ENCODE measurements at places on chromosomes 1 and 21.

- peak; percentile 72 for DNase-seq
- peaks cover 15% of the 10 kb centered on the region for H3K36me3 ChIP-seq
- peaks cover 23% of the 10 kb centered on the region for H3K4me1 ChIP-seq
- peak overlapping the region; percentile 93 for H3K27ac ChIP-seq
- H3K4me3 ChIP-seq: peak overlapping the region; percentile 73
Measured at GRCh38 chr1:226405411-226405988, 2.4 kb downstream of the PARP1 start.

DNA sequence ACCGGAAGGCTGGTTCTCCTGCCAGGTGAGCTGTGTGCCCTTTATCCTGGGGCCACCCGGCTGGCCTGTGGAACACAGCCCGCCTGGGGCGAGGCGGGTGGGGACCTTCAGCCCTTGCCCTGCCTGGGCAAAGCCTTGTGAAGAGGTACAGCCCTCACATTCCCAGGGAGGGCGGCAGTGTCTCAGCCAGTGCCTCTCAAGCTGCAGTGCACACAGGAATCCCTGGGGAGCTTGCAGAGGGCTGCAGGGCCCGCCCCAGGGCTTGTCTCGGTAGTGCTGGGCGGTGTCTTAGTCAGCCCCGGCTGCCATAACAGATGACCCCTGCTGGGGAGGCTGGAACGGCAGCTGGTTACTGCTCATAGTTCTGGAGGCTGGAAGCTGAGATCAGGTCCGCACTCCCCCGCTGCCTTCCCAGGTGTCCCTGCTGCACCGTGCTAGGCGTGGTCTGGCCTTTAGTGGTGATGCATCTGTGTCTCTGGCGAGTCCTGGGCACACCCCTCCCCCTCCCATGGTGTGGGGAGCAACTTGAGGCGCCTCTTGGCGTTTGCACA is 12.6 kb downstream of the DFFB start:
- H3K36me3 ChIP-seq: no peaks in the 10 kb centered on the region
- no peak overlapping the region for H3K4me3 ChIP-seq
- H3K4me1 ChIP-seq: no peaks in the 10 kb centered on the region
- H3K27me3 ChIP-seq: no peaks in the 10 kb centered on the region
- no peak overlapping the region for H3K27ac ChIP-seq

GRCh38 chr1:24195874-24196273 is 8.8 kb upstream of the IFNLR1 start:
- H3K4me3 ChIP-seq: no peak overlapping the region
- DNase-seq: no peak
- no peaks in the 10 kb centered on the region for H3K36me3 ChIP-seq
- no peak overlapping the region for H3K27ac ChIP-seq
- H3K4me1 ChIP-seq: peaks cover 53% of the 10 kb centered on the region

DNA sequence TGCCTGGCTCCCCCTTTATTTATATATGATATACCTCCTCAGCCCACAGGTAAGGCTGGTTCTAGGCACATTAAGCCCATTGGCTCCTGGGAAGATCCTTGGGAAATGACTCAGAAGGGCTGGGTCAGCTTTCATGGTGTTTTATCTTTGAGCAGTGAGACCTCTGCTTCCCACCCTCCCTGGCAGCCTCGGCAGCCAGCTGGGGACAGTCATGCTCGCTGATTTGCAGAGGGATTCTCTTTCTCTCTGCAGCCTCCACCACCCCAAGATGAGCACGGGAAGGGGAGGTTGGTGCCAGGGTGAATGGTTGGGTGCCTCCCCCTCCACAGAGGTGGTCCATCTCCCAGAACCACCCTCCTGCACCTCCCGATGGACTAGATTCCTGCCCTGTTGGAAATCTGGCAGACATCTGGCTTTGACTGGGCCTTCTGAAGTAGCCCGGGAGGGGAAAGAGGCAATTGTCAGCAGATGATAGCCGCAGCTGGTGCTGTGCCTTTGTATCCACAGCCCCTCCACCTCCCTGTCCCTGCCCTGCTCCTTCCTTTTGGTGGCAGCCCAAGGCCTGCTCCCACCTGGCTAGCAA is 24.6 kb downstream of the IER5 start:
- no peak for DNase-seq
- no peak overlapping the region for H3K4me3 ChIP-seq
- H3K27ac ChIP-seq: no peak overlapping the region
- no peaks in the 10 kb centered on the region for H3K27me3 ChIP-seq
- 0 out of 2 replicates have a peak, but pooled peaks cover 10% of the 10 kb centered on the region for H3K4me1 ChIP-seq

- no peak overlapping the region for H3K4me3 ChIP-seq
- H3K27ac ChIP-seq: no peak overlapping the region
- no peaks in the 10 kb centered on the region for H3K36me3 ChIP-seq
- H3K27me3 ChIP-seq: peaks cover 95% of the 10 kb centered on the region
- DNase-seq: no peak
- H3K4me1 ChIP-seq: peaks cover 9% of the 10 kb centered on the region
Measured at GRCh38 chr1:3237994-3238702, 169.1 kb downstream of the PRDM16 start.

- H3K4me3 ChIP-seq: no peak overlapping the region
- no peaks in the 10 kb centered on the region for H3K27me3 ChIP-seq
- H3K36me3 ChIP-seq: no peaks in the 10 kb centered on the region
- H3K4me1 ChIP-seq: no peaks in the 10 kb centered on the region
- H3K27ac ChIP-seq: no peak overlapping the region
Measured at GRCh38 chr21:39650306-39650705, 37.6 kb downstream of the B3GALT5 start.

DNA sequence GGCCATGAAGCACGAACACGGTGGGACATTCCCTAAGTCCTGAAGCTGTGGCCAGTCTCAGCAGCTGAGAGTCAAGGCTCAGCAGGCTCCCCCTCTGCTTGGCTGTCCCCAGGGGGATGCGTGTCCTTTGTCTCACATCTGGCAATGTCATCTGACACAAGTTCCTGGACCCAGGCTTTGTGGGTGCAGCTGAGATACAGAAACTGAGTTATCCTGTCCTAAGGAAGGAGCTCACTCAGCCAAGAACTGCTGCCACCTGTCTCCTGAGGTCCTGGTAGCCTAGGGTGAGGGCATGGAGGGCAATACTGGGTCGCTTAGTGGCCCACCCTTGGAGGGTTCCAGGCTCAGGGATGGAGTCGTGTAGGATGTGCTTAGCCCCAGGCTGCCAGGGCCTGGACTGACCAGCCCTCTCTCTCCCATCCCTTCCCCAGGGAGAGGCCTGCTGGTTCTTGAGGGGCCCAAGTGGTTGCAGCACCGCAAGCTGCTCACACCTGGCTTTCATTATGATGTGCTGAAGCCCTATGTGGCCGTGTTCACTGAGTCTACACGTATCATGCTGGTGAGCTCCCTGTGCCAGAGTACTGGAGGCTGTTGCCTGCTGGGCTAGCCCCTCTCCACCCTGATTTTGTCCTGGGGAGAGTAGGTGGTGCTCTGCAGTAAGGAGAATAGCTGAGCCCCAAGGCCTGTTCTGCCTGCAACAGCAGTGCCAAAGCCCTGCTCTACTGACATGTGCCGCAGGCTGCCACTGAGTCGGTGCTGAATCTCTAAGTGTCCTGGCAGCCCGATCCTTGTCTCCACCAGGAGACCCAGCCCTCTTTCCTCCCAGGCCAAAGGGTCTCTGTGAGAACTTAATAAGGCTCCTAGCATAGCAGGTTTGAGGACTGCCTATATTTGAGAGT is 13.5 kb downstream of the CYP4B1 start:
- H3K4me1 ChIP-seq: no peaks in the 10 kb centered on the region
- no peak overlapping the region for H3K27ac ChIP-seq
- no peaks in the 10 kb centered on the region for H3K36me3 ChIP-seq
- H3K27me3 ChIP-seq: no peaks in the 10 kb centered on the region
- H3K4me3 ChIP-seq: no peak overlapping the region

- H3K27me3 ChIP-seq: no peaks in the 10 kb centered on the region
- H3K27ac ChIP-seq: no peak overlapping the region
- no peak for DNase-seq
- H3K36me3 ChIP-seq: no peaks in the 10 kb centered on the region
Measured at GRCh38 chr1:92587445-92587844, 100.7 kb upstream of the GFI1 start.

- H3K27me3 ChIP-seq: no peaks in the 10 kb centered on the region
- H3K4me3 ChIP-seq: no peak overlapping the region
- no peak overlapping the region for H3K27ac ChIP-seq
- DNase-seq: peak; percentile 83
- H3K4me1 ChIP-seq: no peaks in the 10 kb centered on the region
Measured at GRCh38 chr1:46223472-46223943, 20.4 kb downstream of the LURAP1 start.

DNA sequence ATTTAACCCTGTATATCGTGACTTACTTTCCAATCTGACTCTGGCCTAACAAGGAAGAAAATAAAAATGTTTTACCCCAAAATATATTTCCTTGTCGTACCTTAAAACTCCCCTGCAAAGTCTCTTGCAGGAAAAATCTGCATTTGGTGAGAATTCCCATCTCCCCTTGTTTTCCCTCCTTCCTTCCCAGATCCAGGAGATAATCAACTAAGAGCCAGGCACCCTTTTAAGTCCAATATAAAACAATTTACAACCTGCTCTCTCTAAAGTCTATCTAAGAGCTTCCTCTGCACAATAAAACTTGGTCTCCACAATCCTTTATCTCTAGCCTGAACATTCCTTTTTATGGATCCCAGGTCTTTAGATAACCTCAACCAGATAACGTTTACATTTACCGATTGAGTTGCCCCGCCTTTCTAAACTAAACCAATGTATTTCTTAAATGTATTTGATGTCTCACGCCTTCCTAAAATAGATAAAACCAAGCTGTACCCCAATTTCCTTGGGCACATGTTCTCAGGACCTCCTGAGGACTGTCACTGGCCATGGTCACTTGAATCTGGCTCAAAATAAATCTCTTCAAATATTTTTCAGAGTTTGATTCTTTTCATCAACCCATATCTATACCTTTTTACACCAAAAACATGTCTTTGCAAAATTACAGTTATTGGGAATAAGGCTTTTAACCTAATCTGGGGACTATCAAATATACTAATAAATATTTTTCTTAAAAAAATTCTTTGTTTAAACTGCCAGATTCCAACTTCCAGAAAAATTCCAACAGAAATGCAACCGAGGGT is 993 bp downstream of the DDX59 start:
- H3K36me3 ChIP-seq: 0 out of 2 replicates have a peak, but pooled peaks cover 3% of the 10 kb centered on the region
- peak overlapping the region; percentile 97 for H3K27ac ChIP-seq
- peaks cover 13% of the 10 kb centered on the region for H3K4me1 ChIP-seq
- no peak for DNase-seq

DNA sequence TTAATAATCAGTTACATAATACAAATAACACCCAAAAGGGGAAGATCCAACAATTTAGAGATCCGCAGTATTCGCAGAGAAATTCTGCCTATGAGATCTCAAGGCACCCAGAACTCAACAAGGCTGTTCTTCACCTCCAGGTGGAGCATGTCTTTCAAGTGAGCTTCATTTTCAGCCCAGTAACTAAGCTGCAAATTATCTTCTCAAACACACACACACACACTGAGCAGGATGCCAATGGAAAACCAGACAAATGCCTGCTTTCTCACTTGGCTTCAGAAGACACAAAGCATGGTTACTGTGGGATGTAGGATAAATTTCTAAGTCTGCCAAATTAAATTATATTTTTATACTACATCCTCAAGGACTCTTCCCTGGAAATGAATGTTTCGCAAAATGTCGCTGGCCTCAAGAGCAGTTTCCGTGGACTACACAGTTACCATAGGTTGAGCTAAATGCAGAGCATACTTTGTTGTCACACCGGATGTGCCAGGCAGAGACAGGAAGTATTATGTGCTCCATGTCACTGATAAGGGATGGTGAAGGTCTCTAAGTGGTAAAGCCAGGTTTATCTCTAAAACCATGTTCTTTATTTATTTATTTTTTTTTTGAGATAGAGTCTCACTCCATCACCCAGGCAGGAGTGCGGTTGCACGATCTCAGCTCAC is 30.3 kb downstream of the UBR4 start:
- no peak for DNase-seq
- no peak overlapping the region for H3K4me3 ChIP-seq
- H3K4me1 ChIP-seq: no peaks in the 10 kb centered on the region
- peaks cover 13% of the 10 kb centered on the region for H3K36me3 ChIP-seq
- no peak overlapping the region for H3K27ac ChIP-seq

- H3K4me1 ChIP-seq: no peaks in the 10 kb centered on the region
- no peak overlapping the region for H3K4me3 ChIP-seq
- H3K27ac ChIP-seq: no peak overlapping the region
Measured at GRCh38 chr21:38538353-38538752, 40.1 kb upstream of the ERG start.

- no peak overlapping the region for H3K27ac ChIP-seq
- H3K27me3 ChIP-seq: no peaks in the 10 kb centered on the region
- H3K36me3 ChIP-seq: no peaks in the 10 kb centered on the region
- no peak for DNase-seq
- no peak overlapping the region for H3K4me3 ChIP-seq
- no peaks in the 10 kb centered on the region for H3K4me1 ChIP-seq
Measured at GRCh38 chr21:27519361-27519760, 552.5 kb upstream of the ADAMTS5 start.

GRCh38 chr1:183724350-183725042 is 71.4 kb upstream of the APOBEC4 start:
- no peak overlapping the region for H3K27ac ChIP-seq
- no peaks in the 10 kb centered on the region for H3K4me1 ChIP-seq
- no peak for DNase-seq
- no peaks in the 10 kb centered on the region for H3K36me3 ChIP-seq
- no peak overlapping the region for H3K4me3 ChIP-seq

- H3K27me3 ChIP-seq: no peaks in the 10 kb centered on the region
- DNase-seq: peak; percentile 52
- no peaks in the 10 kb centered on the region for H3K36me3 ChIP-seq
- no peak overlapping the region for H3K27ac ChIP-seq
Measured at GRCh38 chr1:27979151-27979858, 19.5 kb downstream of the XKR8 start.

DNA sequence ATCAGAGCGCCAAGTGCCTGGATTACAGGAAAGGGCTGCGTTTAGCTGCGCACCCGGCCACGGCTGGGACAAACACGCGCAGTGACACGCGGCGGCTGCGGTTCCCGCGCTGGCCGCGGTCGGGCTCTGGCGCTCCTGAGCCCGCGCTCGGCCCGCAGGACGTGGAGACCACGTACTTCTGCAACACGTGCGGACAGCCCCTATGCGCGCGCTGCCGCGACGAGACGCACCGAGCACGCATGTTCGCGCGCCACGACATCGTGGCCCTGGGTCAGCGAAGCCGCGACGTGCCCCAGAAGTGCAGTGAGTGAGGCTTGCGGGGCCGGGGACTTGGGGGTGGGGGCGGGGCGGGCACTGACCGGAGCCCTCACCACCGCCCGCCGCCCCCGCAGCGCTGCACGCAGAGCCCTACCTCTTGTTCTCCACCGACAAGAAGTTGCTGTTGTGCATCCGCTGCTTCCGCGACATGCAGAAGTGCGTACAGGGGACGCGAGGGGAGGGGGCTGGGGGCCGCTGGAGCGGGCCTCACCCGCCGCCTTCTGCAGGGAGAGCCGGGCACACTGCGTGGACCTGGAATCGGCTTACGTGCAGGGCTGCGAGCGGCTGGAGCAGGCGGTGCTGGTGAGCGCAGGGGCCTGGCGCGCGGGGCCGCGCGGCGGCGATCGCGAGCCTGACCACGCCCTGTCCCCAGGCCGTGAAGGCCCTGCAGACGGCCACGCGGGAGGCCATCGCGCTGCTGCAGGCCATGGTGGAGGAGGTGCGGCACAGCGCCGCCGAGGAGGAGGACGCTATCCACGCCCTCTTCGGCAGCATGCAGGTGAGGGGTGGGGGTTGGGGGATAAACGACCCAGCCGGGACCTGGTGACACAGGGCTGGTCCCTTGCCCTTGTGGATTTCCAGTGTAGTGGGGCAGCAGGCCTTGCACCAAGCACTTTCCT is 3.1 kb downstream of the RNF207 start:
- H3K4me1 ChIP-seq: no peaks in the 10 kb centered on the region
- peaks cover 37% of the 10 kb centered on the region for H3K27me3 ChIP-seq
- no peak overlapping the region for H3K4me3 ChIP-seq

- no peak overlapping the region for H3K27ac ChIP-seq
- no peaks in the 10 kb centered on the region for H3K36me3 ChIP-seq
- H3K4me3 ChIP-seq: no peak overlapping the region
- H3K27me3 ChIP-seq: peaks cover 23% of the 10 kb centered on the region
- H3K4me1 ChIP-seq: no peaks in the 10 kb centered on the region
Measured at GRCh38 chr1:34405266-34405959, 228.7 kb downstream of the C1orf94 start.

All from MM.1S (cell line).